Adrenal gland (tissue), 19 donors: ENCODE measurements at places on chromosomes 7 and 10. TPM values are rescaled to one million over a fixed set of nuclear protein-coding genes. Genes with fewer than 3 reads are reported as not detected.

- H3K27ac ChIP-seq, result no peak overlapping the region
- H3K27me3 ChIP-seq, result no peaks in the 10 kb centered on the region
- H3K4me1 ChIP-seq, result no peaks in the 10 kb centered on the region
Observed at GRCh38 chr10:12416344-12417050, 67.2 kb downstream of the CAMK1D start.

GRCh38 chr7:77433901-77434300 lies 17.8 kb upstream of the GSAP start:
- no peak overlapping the region for H3K27ac ChIP-seq
- no peaks in the 10 kb centered on the region for H3K27me3 ChIP-seq
- H3K4me1 ChIP-seq, result no peaks in the 10 kb centered on the region
- no peak for DNase-seq
- H3K4me3 ChIP-seq, result no peak overlapping the region

The SPDYE9 gene
- not detected for total RNA-seq

GRCh38 chr10:114801411-114801813 lies 20.2 kb upstream of the FHIP2A start:
- no peaks in the 10 kb centered on the region for H3K27me3 ChIP-seq
- no peaks in the 10 kb centered on the region for H3K4me1 ChIP-seq
- DNase-seq, result no peak
- H3K36me3 ChIP-seq, result no peaks in the 10 kb centered on the region

The MYO1G gene
- 3.6 TPM for total RNA-seq

The WNT8B gene
- not detected for total RNA-seq

DNA sequence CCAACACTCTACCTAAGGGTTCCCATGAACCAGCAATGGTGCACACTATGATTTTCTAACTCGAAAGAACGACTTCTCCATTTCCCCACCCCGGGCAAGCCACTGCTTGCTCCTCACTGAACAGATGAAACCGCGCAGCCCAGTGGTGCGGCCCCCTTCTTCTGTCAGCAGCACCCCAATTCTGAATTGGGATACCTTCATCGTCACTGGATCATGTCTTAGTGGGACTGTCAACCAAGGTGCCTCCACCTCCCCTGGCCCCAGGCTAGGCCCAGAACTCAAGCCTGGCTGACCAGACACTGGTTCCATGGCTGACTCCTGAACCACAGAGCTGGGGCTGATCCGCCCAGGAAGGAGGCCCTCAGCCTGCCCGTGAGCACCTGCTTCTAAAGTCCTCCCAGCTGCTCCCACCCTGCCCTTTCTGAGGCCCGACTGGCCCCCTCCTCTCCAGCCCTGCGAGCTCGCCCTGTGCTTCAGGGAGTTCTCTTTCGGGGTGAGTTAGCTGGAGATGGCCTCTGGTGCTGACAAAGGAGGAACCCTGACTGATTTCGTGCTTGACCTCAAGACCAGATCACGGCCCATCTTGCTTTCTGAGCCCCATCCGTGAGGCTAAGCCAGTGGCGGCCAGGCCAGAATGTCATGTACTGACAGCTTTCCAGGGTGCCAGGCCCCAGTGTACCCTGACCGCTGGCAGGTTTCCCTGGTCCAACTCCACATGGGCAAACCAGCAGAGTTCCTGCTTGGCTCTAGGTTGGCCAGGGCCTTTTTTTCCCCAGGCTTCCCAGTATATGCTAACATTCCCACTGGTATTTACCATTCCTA lies 44.5 kb downstream of the FAM53B start:
- H3K4me1 ChIP-seq, result peaks cover 94% of the 10 kb centered on the region
- H3K27me3 ChIP-seq, result no peaks in the 10 kb centered on the region
- peak overlapping the region; percentile 95 for H3K27ac ChIP-seq
- H3K4me3 ChIP-seq, result no peak overlapping the region
- peaks cover 7% of the 10 kb centered on the region for H3K36me3 ChIP-seq

GRCh38 chr10:6669269-6669859 lies 89.3 kb upstream of the PRKCQ start:
- no peak for DNase-seq
- H3K4me1 ChIP-seq, result no peaks in the 10 kb centered on the region
- H3K4me3 ChIP-seq, result no peak overlapping the region

- no peaks in the 10 kb centered on the region for H3K36me3 ChIP-seq
- no peaks in the 10 kb centered on the region for H3K4me1 ChIP-seq
- no peak overlapping the region for H3K27ac ChIP-seq
- no peak overlapping the region for H3K4me3 ChIP-seq
Observed at GRCh38 chr10:95518455-95519452, 42.4 kb downstream of the SORBS1 start.

DNA sequence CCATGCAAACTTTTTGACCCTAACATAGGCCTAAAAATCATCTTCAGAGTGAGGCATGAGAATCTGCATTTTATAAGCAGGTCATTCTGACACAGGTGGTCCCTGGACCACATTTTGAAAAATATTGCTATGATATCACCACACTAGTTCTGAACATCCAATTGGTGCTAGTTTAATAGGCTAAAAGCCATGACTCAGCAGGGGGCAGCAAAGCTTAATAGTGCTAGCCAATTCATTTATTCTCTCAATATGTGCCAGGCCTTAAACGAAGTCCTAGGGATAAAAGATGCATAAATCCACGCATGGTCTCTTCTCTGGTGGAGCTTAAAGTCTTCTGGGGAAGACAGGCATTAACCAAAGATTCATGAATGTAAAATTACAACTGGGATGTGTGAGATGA lies 10.2 kb upstream of the SLC25A28 start:
- H3K27me3 ChIP-seq, result no peaks in the 10 kb centered on the region
- peak; percentile 57 for DNase-seq
- H3K4me1 ChIP-seq, result peaks cover 11% of the 10 kb centered on the region
- no peak overlapping the region for H3K4me3 ChIP-seq
- peak overlapping the region; percentile 86 for H3K27ac ChIP-seq

DNA sequence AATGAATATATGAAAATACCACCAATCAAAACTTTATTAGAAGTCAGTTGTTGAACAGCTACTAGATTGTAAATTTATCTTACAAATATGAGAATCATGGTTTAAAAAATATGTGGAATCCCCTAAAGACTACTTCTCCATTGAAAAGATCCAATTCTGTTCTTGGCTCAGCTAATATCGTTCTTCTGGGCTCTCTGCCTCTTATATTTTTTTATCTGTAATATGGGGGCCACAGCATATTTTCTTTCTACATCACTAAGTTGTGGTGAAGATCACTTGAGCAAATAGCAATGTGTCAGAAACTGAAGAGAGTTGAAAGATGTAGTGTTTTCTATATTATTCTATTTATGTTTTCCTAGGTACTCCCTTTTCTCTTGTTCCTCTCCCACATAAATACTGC lies 198.1 kb downstream of the FZD1 start:
- H3K27me3 ChIP-seq, result no peaks in the 10 kb centered on the region
- no peak for DNase-seq
- no peak overlapping the region for H3K4me3 ChIP-seq

GRCh38 chr7:37380831-37381230 lies 67.8 kb downstream of the ELMO1 start:
- H3K27me3 ChIP-seq, result no peaks in the 10 kb centered on the region
- H3K4me3 ChIP-seq, result no peak overlapping the region
- no peak overlapping the region for H3K27ac ChIP-seq
- H3K4me1 ChIP-seq, result peaks cover 5% of the 10 kb centered on the region
- no peak for DNase-seq
